AG10803 (cell line): ENCODE measurements at places on chromosomes 2 and 18.

GRCh38 chr2:177427316-177427715 lies 34.7 kb downstream of the AGPS start:
- DNase-seq: no peak

GRCh38 chr18:8890957-8891464 lies 185.7 kb downstream of the MTCL1 start:
- peak; percentile 94 for DNase-seq

DNA sequence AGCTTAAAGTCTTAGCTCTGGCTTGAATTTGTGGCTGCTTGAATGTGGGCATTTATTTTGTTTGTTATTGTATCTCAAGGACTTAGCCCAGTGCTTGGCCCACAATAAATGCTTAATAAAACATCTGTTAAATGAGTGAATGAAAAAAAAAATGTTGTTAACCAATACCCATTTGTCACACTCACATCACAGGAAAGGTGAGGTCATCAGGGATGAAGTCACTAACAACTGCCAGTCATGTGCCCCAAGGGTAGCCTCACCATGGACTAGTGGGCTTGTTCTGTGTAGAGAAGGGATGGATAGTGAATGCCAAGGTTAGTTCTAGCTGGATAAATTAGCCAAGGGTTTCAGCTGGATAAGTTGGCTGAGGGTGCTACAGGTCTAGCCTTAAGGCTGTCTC lies 3.0 kb downstream of the NRBP1 start:
- peak; percentile 33 for DNase-seq

DNA sequence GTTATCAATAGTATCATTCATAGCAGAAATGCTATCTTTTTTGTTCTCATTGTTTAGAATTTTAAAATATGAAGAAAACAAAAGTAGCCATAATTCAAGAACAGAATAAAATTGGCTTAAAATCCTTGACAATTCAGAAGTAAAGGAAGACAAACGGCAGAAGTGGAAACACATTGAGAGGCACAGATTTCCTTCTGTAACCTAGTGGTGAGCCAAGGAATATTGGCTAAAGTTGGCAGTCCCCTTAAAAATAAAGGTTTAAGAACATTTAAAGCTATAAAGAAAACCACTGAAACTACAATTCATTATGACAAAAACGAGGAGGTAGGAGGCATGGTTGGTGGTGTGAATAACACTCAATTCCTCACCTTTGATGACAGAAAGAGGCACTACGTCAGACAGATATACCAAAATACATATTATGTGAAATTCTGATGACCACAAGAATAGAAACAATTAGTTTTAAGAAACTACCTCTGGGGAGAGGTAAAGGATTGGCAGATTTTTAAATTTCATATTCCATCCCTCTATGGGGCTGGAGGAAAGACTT lies 42.3 kb downstream of the SFT2D3 start:
- no peak for DNase-seq

DNA sequence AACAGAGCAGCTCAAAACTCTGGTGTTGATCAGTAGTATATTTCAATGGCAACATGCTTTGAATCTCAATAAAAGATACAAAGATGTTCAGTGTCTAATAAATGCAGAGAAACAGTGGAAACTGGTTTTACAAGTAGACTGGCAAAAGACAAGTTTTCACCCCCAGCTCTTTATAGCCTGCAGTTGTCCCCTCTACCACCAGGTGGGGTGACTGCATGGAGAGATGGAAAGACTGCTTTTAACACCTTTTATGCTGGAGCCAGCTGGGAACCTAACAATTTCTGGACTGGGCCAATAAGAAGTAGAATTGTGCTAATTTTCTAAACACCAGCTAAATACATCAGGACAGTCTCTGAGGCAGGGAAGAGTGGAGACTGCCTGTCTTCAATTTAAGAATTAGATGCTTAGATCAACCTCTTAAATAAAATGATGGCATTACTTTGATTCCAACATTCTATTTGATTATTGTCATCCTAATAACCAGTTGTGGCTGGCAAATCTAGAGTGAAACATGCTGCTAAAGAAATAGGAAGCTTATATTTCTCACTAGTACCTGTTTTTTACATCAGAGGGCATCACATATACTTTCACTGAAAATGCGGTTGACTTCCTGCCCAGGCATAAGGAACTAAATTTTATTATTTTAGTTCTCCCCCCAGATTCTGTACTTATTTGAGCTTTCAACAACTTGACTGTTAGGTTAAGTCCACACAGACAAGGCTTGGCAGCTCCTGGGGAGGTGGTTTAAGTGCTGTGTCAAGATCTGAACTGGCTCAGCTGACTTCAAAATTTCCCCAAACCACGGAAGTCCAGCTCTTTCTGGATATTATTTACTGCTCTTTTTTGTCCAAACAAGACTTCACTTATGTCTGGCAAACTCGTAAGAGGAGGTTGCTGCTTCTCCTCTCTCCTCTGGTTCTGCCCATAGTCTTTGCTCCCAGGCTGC lies 140.5 kb downstream of the TPGS2 start:
- DNase-seq: peak; percentile 68

DNA sequence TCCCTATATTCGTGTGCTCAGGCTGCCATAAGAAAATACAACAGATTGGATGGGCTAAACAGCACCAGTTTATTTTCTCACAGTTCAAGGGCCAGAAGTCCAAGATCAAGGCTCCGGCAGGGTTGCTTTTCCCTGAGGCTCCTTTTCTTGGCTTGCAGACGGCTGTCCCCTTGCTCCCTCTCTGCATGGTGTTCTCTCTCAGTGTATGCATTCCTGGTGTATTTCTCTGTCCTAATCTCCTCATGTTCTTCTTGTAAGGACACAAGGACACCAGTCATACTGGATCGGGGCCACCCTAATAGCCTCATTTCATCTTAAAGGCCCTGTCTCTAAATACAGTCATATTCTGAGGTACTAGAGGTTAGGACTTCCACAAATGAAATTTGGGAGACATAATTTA lies 62.6 kb upstream of the SLC16A14 start:
- no peak for DNase-seq

- no peak for DNase-seq
Measured at GRCh38 chr2:133130548-133131246, 437.6 kb downstream of the NCKAP5 start.

DNA sequence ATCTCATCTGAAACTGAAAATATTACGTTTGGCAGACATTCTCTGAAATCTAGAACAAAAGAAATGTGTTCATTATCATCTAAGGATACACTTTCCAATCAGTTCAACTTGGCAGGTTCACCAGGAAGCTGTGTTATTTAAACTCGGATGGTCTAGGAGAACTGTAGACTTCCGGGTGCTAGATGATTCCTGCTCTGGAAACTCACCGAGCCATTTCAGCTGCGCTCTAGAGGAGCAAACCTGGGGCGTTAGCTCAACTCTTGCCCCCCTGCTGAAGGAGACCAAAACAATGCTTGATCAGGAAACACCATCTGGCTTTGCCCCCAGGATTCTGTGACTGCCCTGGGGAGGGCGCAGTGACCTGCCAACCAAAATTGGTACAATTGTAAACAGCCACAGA lies 22.9 kb downstream of the MLPH start:
- no peak for DNase-seq

GRCh38 chr2:38735999-38736320 lies 15.2 kb downstream of the SRSF7 start:
- DNase-seq: no peak

GRCh38 chr2:66539452-66539851 lies 104.5 kb downstream of the MEIS1 start:
- DNase-seq: peak; percentile 47

GRCh38 chr18:23689616-23690504 lies 607 bp downstream of the LAMA3 start:
- no peak for DNase-seq

DNA sequence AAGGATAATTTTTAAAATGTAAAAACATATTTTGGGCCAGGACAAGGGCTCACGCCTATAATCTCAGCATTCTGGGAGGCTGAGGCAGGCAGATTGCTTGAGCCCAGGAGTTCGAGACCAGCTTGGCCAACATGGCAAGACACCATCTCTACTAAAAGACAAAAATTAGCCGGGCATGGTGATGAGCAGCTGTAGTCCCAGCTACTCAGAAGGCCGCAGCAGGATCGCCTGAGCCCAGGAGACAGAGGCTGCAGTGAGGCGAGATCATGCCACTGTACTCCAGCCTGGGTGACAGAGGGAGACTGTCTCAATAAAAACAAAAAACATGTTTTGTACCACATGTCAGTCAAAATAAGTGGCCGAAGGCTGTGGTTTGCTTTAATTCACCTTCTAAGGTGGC lies 122.5 kb downstream of the HDAC4 start:
- DNase-seq: no peak

DNA sequence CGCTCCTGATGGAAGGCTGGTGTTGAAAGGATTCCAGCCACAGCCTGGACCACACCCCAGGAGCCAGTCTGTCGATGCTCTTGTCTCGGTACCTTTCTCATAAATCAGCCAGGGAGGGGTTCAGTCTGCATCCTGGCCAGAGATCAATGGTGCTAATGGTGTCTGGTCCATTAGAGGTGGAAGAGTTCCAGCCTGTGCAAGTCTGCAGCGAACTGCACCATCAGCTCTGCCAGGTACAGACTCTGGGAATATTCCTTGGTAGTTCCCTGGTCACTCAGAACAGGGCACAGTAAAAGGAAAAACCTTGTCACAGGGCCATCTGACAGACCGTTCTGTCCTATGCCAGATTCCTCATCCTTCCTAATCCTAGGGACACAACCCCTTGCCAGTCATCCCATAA lies 164.3 kb downstream of the MTCL1 start:
- no peak for DNase-seq

DNA sequence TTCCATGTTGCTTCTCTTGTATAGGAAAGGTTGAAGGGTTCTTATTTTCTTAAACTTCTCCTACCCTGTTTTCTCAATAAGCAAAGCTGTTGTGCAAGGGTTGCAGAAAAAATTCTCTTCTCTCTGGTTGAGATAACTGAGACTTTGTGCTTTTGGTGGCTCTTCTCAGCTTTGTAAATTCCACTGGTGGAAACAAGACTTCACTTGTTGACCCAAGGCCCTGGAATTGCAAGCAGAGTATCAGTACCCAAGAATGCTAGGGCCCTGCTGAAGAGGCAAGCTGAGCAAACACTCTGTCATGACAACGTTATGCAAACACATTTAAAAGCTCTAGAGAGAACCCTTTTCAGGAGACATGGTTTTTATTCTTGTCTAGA lies 294.7 kb upstream of the EPAS1 start:
- DNase-seq: peak; percentile 74

- peak; percentile 14 for DNase-seq
Measured at GRCh38 chr2:169507698-169508097, 1.8 kb upstream of the KLHL41 start.

GRCh38 chr18:23727707-23728493 lies 38.6 kb downstream of the LAMA3 start:
- no peak for DNase-seq

- no peak for DNase-seq
Measured at GRCh38 chr18:55073116-55073515, 113.9 kb upstream of the CCDC68 start.

GRCh38 chr18:79512461-79513380 lies 117.0 kb downstream of the NFATC1 start:
- DNase-seq: no peak

GRCh38 chr2:17331636-17332035 lies 186.6 kb downstream of the RAD51AP2 start:
- DNase-seq: no peak
